ENCODE measurements at places on chromosomes 1 and 21. TPM values are rescaled to one million over a fixed set of nuclear protein-coding genes. Genes with fewer than 3 reads are reported as not detected.

The VWA5B1 gene
- not detected for total RNA-seq

The DPT gene
- total RNA-seq: not detected

The TRIM46 gene
- 14.6 TPM for total RNA-seq

GRCh38 chr1:9615316-9616063, 26.8 kb downstream of the TMEM201 start:
- peak; percentile 74 for DNase-seq

- no peak for DNase-seq
These were observed 47.0 kb downstream of the IGSF21 start for GRCh38 chr1:18154430-18155194.
